ENCODE measurements at places on chromosomes 11 and 22.

GRCh38 chr11:65084598-65085375 lies 765 bp downstream of the ZFPL1 start:
- DNase-seq, result no peak

GRCh38 chr11:69657456-69657910 lies 16.5 kb downstream of the CCND1 start:
- no peak for DNase-seq

GRCh38 chr22:30866811-30867271 lies 101.7 kb downstream of the MORC2 start:
- no peak for DNase-seq

GRCh38 chr11:128963744-128964325 lies 21.2 kb upstream of the TP53AIP1 start:
- DNase-seq, result no peak

DNA sequence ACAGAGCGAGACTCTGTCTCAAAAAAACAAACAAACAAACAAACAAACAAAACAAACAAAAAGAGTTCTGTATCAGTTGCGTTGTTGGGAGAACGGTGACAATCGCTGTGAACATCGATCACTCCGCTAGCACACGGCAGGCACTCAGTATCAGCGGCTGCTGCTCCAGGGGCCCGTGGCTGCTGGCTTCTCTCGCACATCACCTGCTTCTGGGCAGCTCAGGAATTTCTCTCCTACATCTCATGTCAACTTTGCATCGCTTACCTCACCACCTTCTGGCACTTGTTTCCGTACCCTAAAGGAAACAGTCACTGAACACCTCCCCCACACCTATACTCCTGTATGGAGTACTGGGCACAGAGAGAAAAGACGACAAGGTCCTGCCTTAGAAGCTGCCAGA lies 70.3 kb upstream of the WNT7B start:
- DNase-seq, result no peak
